ENCODE measurements at places on chromosomes 3 and 15. TPM values are rescaled to one million over a fixed set of nuclear protein-coding genes. Genes with fewer than 3 reads are reported as not detected.

ZBBX gene
- total RNA-seq, result not detected

THRB gene
- total RNA-seq, result 58.3 TPM

RTP3 gene
- total RNA-seq, result not detected

SLC28A2 gene
- not detected for total RNA-seq

ITGB5 gene
- total RNA-seq, result 137 TPM

C3orf85 gene
- total RNA-seq, result not detected

CD47 gene
- 60.0 TPM for total RNA-seq

SLC2A2 gene
- not detected for total RNA-seq

MTMR10 gene
- 33.1 TPM for total RNA-seq

TMEM40 gene
- not detected for total RNA-seq

GOLGA8G gene
- not detected for total RNA-seq

MITF gene
- 44.8 TPM for total RNA-seq

RTP1 gene
- not detected for total RNA-seq

SLC22A13 gene
- total RNA-seq, result 0.54 TPM

NAA50 gene
- total RNA-seq, result 133 TPM

USP19 gene
- 114 TPM for total RNA-seq

CD200R1 gene
- 2.2 TPM for total RNA-seq

PLOD2 gene
- total RNA-seq, result 100 TPM

FAM107A gene
- 92.3 TPM for total RNA-seq

LRRC2 gene
- total RNA-seq, result 2.0 TPM

UPK1B gene
- not detected for total RNA-seq

SCN5A gene
- 0.81 TPM for total RNA-seq

MST1 gene
- 0.89 TPM for total RNA-seq

CLDN18 gene
- not detected for total RNA-seq

SOX2 gene
- 9.9 TPM for total RNA-seq

PEX5L gene
- 7.9 TPM for total RNA-seq

DAPK2 gene
- total RNA-seq, result 8.5 TPM

CYP11A1 gene
- 2.0 TPM for total RNA-seq

HGD gene
- not detected for total RNA-seq

BTD gene
- total RNA-seq, result 42.5 TPM

CORO2B gene
- 9.1 TPM for total RNA-seq

ASTE1 gene
- total RNA-seq, result 4.6 TPM

C3orf20 gene
- not detected for total RNA-seq

GOLGA8T gene
- total RNA-seq, result not detected

All from gastroesophageal sphincter (tissue), 4 donors.